Stimulated activated CD4-positive, alpha-beta T cell treated with anti-CD3 and anti-CD28 coated beads, Interleukin-15, amount 100 ng/mL, for 1 hour (primary cell): ENCODE measurements at places on chromosomes 4 and X.

GRCh38 chr4:87659247-87659931 lies 9.3 kb downstream of the DMP1 start:
- DNase-seq, result no peak

DNA sequence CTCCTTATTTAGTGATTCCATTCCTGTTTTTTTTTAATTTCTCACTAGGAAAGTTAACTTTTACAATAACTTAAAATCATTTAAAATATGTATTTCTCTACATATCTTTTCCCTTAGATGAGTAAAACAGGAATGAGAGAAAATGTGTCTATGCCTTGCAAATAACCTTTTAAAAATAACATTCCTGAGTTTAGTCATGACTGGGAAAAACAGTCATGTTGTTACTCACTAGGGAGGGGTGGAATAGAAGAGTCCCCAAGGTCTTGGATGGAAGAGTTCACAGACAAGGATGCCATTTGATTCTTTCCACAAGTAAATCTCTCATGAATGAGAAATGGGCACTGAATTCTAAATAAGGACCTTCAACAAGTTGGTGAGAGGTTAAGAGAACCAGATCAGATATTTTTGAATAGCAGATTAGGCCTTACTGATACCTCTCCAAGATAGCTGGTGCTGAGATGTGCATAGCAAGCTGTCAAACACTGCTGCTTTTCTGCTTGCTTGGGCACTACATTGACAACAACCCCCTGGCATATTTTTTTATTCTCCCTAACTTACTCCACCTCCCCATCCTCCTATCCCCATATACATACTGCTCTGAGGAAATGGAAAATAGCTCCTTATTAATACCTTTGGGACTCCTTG lies 25.1 kb downstream of the UGDH start:
- DNase-seq, result no peak

DNA sequence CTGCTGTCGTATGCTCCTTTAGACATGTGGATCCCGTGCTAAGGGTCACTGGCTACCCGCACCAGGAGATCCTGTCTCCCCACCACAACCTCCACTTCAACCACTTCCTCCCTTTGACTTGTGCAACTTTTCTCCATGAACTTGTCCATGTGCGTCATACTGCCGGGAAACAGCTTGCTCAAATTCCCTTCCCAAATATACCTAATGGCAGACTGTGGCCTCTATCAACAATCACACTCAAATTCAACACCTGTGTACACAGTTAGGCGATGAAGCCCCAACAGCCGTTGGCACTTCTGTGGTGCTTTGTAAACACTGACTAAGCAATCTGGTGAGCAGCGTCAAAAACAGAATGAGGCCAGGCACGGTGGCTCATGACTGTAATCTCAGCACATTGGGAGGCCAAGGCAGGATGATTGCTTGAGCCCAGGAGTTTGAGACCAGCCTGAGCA lies 49.5 kb downstream of the CD99L2 start:
- no peak for DNase-seq

DNA sequence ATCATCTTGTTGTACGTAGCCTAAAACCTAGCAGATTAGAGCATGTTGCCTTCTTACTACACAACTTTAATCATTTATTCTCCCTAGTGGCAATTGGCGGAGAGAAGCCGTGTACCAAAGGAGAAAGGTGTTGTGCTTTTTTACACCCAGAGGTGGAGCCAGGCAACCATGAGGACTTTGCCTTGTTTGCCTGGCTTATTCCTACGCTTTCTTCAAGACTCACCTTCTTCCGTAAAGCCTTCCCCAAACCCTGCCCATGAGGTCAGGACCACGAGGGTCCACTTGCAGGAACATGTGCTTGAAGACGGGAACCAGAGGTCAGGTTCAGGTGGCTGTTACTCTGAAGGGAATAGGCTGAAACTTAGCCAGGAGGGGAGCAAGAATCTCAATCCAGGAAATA lies 290.5 kb downstream of the RAB28 start:
- no peak for DNase-seq

- DNase-seq, result no peak
Measured at GRCh38 chrX:68930542-68931317, 101.9 kb downstream of the EFNB1 start.

GRCh38 chr4:19982556-19982955 lies 269.1 kb upstream of the SLIT2 start:
- DNase-seq, result no peak

DNA sequence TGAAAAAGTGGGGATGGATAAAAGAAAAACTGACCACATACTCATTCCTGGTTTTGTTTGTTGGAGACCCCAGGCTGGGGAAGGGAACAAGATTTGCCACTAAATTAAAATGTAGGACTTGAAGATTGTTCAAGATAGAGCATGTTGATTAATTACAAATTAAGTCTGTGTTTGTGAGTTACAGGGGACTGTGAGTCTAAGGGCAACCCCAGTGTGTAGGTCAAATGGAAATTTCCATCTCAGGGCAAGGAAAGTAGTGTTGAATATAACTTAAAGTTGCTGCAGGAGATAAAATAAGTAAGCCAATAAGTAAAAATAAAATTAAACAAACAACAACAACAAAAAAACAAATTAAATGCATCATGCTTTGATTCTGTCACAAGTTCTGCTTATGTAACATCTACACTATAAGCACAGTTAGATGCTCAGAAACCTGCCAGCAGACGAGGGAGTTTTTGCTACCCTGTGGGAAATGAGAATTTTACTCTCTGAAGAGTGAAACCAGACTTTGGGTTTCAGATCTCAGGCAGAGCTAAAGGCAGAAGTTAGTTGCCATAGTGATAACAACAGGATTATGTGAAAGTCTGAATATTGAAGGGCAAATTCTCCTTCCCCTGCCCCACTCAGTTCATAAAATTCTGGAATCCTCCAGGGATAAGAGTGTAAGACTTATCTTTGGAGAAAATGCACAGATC lies 352.3 kb downstream of the GRXCR1 start:
- DNase-seq, result no peak

GRCh38 chr4:138298866-138299265 lies 56.7 kb upstream of the SLC7A11 start:
- DNase-seq, result no peak

GRCh38 chr4:128775916-128776315 lies 33.6 kb upstream of the JADE1 start:
- no peak for DNase-seq

- no peak for DNase-seq
Measured at GRCh38 chr4:14877246-14878225, 124.7 kb upstream of the CPEB2 start.

GRCh38 chrX:65574356-65574755 lies 39.8 kb upstream of the LAS1L start:
- no peak for DNase-seq

GRCh38 chr4:2443956-2444740 lies 24.8 kb upstream of the RNF4 start:
- DNase-seq, result no peak
